ENCODE measurements at places on chromosomes 6 and 20.

- DNase-seq: no peak
These were observed 48.7 kb downstream of the PDYN start for GRCh38 chr20:1945134-1945618.

DNA sequence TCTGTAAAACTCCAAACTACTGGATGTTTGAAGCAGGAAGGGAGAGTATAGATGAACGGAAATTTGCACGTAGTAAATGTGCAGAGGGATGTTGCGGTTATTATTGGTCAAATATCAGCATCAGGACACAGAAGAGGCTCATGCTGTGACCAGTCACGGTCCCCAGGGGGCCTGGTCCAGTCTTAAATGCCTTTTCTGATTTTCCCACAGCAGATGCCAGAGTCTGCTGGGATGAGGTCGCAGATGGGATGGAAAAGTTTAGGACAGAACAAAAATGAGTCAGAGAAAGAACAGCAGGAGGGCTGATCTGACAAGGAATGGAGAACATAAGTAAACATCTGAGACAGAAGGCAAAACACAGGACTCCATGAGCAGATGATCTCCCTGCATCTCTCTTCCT is 11.7 kb upstream of the SIRPG start:
- no peak for DNase-seq

DNA sequence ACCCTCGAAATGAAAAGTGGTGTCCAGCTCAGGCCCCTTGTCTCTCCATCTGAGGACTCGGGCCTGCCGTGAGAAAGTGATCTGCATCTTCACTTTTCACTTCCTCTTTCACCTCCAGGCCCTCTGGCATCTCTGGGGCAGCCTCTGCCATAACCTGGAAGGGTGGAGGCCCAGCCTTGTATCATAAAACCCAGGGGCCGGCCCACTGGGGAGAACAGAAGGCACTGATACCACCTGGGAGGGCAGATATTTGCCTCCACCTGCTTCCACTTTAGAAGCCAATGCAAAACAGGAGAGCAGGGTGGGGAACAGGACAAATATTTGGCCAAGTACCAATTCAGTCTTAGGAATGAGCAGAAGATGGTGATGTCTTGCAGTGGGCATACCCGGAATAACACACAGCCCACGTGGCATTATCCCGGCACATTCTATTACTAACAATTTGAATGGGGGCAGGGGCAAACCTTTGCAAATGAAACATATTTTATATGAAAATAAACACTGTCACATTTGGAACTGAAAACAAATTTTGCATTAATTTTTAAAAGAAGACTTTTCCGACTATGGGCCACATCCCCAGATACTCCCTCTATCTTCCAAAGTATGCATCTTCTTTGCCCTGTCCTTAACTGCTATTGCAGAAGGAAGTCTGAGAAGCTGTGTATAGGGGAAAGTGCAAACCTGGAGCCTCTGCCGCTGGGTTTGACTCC is 69.2 kb upstream of the TBC1D7 start:
- no peak for DNase-seq

- DNase-seq: no peak
These were observed 76.5 kb downstream of the LYRM4 start for GRCh38 chr6:5184218-5184617.

DNA sequence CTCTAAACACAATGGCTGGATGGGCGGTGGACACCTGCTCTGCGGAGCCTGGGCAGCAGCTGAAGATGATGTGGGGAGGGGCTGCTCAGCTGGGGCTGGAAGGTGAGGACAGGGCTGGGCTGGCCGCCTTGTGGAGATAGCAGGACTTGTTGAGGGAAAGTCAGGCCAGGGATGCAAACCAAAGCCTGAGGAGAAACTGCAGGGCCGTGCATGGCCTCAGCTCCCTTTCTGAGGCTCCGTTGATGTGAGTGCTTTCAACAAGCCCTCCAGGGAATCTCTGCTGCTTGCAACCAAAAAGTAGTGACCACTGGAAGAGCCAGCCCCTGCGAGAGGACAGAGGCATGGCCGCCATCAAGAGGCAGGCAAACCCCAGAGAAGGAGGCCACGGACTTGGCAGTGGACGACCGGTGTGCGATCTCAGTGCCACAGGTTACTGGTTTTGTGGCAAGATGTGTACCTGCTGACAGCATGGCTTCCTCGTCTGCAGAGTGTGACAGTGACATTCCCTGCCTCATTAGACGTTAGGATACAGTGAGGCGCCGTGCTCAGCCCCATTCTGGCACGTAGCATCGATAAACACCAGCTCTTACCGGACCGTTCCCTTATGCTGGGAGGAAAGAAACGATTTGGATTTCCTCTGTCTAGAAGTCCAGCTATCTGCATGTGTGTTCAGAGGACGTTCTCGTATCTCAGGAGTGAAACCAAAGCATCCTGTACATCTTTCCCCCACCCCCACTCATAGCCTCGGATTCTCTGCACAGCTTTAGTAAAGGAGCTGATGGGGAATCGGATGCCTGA is 37.9 kb downstream of the ERMARD start:
- no peak for DNase-seq

GRCh38 chr6:149211046-149211571 is 106.4 kb upstream of the TAB2 start:
- DNase-seq: peak; percentile 33

- no peak for DNase-seq
These were observed 6.6 kb upstream of the TBC1D7 start for GRCh38 chr6:13334953-13335352.

DNA sequence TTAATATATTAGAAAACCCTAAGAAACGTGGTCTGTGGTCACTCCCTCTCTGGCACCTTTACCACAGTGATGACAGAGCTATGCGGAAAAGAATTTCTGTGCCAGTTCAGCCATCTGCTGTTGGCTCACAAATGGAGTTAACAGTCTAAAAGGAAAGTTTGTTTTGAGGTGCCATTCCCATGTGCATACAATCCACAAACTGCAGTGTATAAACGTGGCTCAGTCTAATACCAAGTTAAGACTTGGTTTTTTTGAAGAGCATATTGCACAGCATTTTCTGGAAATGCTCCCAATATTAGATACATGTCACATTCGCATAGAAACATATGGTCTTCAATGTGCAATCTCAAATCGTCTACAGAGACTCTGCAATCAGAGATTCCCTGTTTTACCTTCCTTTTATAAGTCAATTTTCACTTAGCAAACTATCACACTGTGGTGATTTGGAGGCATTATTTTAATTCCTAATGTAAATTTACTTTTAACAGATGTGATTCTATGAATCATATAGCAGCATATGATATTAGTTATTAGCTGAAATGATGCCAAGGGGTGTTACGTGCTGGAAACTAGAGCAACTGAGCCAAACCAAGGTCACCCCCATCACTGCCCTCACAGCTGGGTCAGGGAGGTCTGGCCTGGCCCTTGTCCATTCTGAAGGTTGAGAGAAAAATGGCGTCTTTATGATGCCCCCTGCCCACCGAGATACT is 383.5 kb downstream of the PRKN start:
- no peak for DNase-seq

All from activated CD4-positive, alpha-beta T cell treated with anti-CD3 and anti-CD28 coated beads for 48 hours (primary cell).